Left ventricle myocardium superior (tissue), 1 donor: ENCODE measurements at places on chromosomes 12 and 14. TPM values are rescaled to one million over a fixed set of nuclear protein-coding genes. Genes with fewer than 3 reads are reported as not detected.

DNA sequence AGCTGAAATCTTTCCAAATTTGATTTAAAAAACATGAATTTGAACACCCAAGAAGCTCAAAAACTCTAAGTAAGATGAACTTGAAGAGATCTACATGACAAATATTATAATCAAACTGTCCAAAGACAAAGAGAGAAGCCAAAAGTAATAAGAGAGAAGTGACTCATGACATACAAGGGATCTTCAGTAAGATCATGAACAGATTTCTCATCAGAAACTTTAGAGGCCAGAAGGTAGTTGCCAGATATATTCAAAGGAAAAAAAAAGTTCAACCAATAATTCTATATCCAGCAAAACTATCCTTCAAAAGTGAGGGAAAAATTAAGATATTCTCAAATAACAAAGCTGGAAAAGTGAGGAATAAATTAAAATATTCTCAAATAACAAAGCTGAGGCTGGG is 35.1 kb upstream of the MMP19 start:
- no peak for DNase-seq

Gene MUCL1
- not detected for total RNA-seq

GRCh38 chr12:95178136-95178535 is 39.1 kb downstream of the FGD6 start:
- DNase-seq, result no peak

GRCh38 chr14:90666571-90666970 is 149.7 kb downstream of the TTC7B start:
- DNase-seq, result no peak

- no peak for DNase-seq
Measured at GRCh38 chr12:113136128-113136989, 798 bp upstream of the RASAL1 start.

- DNase-seq, result no peak
Measured at GRCh38 chr14:75711105-75711795, 50.2 kb downstream of the TTLL5 start.

Gene PHETA1
- total RNA-seq, result 28.6 TPM

GRCh38 chr12:65443038-65443437 is 164.6 kb downstream of the MSRB3 start:
- DNase-seq, result no peak

Gene DDX47
- 29.9 TPM for total RNA-seq

GRCh38 chr14:57732463-57733285 is 133.2 kb downstream of the SLC35F4 start:
- no peak for DNase-seq

Gene NTF3
- 1.1 TPM for total RNA-seq

DNA sequence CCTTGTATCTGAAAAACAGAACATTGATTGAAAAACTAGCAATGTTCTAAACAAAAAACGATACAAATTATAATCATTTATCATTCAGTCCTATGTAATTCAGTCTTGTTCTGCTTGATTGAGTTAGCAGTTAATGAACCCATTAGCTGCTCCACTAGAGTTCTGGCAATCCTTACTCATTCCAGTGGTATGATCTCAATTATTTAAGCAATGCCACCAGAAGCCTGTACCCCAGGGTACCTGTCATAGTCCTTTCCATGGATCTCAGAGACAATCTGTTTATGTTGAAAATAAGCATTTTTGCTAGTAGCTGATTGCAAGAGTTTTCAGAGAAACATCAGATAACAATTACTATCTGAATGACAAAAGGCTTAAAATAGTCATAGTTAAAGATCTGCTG is 115.9 kb downstream of the UNC79 start:
- DNase-seq, result no peak

Gene TPH2
- not detected for total RNA-seq

DNA sequence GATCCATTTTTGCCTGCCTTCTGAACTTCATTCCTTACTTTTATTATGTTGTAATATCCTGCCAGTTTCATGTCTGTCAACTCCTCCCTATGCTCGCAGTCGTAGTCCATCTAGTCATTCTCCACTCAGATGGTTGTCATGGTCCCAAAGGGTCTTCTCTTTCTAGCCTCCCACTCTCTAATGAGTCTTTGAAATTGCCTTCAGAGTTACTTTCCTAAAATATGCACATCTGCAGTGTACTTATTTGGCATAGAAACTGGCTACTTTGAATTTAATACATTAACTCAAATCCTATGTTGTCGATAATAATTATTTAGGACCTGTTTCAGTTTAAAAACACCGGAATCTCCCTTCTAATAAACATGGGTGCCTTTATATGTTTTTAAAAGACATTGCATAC is 101.0 kb downstream of the PDE3A start:
- DNase-seq, result no peak

Gene KRT77
- total RNA-seq, result not detected

GRCh38 chr12:32605326-32606095 is 73.6 kb upstream of the DNM1L start:
- no peak for DNase-seq

DNA sequence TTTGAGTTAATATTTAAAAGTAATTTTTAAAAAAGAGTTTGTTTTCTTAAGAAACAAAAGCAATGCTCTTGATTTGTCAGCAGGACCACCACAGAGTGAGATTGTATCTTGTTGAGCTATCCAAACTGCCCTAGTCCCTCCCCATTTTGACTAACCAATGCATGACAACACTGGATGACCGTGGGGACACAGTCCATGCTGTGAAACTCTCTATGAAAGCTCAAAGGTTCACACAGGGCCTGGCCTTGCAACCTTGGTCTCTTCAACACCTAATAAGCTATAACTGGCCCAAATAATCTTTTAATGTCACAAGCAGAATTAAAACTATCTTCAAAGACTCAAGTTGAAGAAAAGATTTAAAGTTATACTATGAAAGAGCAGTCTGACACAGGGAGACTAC is 13.5 kb downstream of the ETFRF1 start:
- no peak for DNase-seq

GRCh38 chr14:34113005-34113511 is 162.2 kb upstream of the EGLN3 start:
- no peak for DNase-seq

- peak; percentile 77 for DNase-seq
Measured at GRCh38 chr14:101972126-101972866, 7.9 kb downstream of the DYNC1H1 start.

Gene RAPGEF3
- total RNA-seq, result 37.6 TPM
